Left ventricle myocardium inferior (tissue), 1 donor: ENCODE measurements at places on chromosomes 5 and 9. TPM values are rescaled to one million over a fixed set of nuclear protein-coding genes. Genes with fewer than 3 reads are reported as not detected.

LTC4S gene
- 10.9 TPM for total RNA-seq

PKD2L2 gene
- total RNA-seq: 0.16 TPM

OR2V2 gene
- not detected for total RNA-seq

TPPP gene
- total RNA-seq: 21.6 TPM

C9orf50 gene
- total RNA-seq: not detected

RFESD gene
- 2.8 TPM for total RNA-seq

RABGAP1 gene
- 48.2 TPM for total RNA-seq

RGMB gene
- total RNA-seq: 13.0 TPM

SH3GL2 gene
- 7.3 TPM for total RNA-seq

BARHL1 gene
- not detected for total RNA-seq

IFNW1 gene
- total RNA-seq: not detected

SLCO6A1 gene
- total RNA-seq: not detected

- DNase-seq: no peak
Measured at GRCh38 chr5:119402555-119402954, 46.7 kb downstream of the TNFAIP8 start.

- no peak for DNase-seq
Measured at GRCh38 chr9:17481565-17481964, 97.3 kb upstream of the SH3GL2 start.

DNA sequence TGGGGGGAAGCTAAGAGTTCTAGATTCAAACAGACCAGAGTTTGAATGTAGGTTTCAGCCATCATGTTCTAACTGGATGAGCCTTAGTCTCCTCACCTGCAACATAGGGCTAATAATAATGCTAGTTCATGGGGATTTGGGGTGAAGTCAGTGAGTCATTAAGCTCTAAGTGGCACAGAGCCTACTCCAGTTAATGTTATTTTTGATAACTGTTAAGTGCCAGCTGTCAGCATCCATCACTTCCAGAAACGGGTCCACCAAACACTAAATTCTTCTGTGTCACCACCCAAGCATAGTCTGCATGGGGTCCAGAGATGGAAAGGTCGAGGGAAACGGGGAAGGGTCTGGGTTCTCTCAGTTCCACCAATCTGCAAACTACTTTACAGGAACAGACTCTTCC is 1.8 kb upstream of the TSC1 start:
- DNase-seq: no peak

DNA sequence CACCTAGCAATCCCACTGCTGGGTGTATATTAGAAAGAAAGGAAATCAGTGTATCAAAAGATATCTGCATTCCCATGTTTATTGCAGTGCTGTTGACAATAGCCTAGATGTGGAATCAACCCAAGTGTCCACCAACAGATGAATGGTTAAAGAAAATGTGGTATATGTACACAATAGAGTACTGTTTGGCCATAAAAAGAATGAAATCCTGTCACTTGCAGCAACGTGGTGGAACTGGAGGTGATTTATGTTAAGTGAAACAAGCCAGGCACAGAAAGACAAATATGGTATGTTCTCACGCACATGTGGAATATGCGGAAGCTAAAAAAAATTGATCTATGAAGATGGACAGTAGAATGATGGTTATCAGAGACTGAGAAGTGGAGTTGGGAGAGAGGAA is 221.6 kb upstream of the DAP start:
- DNase-seq: no peak

- DNase-seq: no peak
Measured at GRCh38 chr9:13467157-13467556, 187.7 kb upstream of the MPDZ start.

DNA sequence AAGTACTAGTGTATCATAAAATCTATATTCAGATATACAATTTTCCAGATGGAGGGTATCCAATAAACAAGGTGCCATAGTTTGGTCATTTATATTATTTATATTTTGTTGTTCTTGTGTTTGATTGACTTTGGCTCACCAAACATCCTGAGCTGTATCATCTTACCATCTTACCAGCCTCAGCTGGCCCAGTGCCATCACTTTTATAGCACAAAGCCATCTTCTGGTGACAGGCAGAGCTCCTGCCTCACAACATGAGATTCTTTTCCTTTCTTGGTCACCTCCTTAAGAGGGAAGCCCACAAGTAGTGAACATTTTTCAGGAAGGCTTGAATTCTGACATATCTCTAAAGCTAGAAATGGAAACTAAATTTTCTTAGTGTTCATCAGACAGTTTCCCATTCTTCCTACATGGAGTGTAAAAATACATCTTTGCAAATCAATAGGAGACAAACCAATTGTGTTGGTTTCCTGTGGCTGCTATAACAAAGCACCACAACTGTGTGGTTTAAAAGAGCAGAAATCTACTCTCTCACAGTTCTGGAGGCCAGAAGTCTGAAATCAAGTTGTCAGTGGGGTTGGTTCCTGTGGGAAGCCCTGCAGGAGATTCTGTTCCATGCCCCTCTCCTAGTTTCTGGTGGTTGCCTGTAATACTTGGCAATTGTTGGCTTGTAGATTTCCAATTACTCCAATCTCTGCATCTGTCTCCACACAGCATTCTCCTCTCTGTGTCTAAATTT is 341.8 kb downstream of the MAN2A1 start:
- DNase-seq: no peak

GRCh38 chr5:132498152-132498551 is 7.6 kb upstream of the IRF1 start:
- peak; percentile 24 for DNase-seq

DNA sequence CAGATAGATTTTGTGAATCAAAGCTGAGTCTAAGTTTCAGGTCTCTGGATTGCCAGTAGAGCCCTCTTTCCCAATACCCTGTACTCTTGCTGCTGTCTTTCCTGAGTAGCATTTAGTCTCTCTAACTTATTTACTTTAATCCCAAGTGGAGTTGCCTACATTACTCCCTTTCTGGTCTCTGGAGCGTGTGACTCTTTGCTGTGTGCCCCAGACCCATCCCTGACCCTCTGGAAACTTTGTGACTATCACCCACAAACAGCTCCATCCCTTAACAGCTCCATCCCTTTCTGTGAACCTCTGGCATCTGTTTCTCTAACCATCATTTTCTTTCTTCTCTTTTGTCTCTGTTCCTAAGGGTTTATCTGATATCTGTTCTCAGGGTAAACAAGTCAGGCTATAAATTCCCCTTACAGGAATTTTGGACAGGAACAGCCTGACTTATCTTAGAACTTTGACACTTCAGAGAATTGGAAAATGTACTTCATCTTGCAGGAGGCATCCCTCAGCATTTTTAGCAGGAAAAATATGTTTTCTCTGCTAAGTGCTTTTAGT is 1167.1 kb upstream of the SEMA6A start:
- DNase-seq: no peak

GRCh38 chr9:113616621-113617496 is 153.3 kb downstream of the RGS3 start:
- no peak for DNase-seq

- DNase-seq: no peak
Measured at GRCh38 chr9:97749928-97750327, 52.8 kb upstream of the XPA start.

DNA sequence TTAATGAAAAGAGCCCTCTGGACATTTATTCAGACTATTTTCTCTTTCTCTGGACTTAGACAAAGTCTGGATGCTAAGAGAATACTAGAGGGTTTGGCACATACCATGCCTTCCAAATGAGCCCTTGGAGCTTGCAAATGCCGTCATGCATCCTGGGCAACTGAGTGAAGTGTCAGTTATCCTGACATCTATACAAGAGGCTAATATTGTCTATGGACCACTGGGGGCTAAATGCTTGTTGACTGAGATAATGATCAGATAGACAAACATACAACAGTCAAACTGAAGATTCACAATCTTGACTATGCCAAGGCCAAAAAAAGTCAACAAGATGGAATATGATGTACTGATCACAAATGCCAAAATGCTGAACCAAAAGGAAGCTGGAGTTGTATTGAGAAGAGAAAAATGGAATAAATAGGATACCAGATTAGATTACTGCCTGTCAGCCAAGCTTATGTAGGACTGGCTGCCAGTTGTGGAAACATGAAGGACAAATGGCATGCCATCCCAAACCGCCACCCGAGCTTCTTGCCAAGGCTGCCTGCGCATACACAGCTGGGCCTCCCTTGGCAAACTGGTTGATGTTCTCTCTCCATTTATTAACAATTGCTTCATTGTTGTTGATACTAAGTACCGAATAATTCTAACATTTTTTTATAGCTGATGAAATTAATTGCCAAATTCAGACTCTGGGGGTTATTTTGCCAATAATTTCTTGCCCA is 240.1 kb upstream of the GRAMD2B start:
- peak; percentile 20 for DNase-seq

GRCh38 chr9:21615446-21615845 is 133.3 kb upstream of the IFNE start:
- DNase-seq: no peak

DNA sequence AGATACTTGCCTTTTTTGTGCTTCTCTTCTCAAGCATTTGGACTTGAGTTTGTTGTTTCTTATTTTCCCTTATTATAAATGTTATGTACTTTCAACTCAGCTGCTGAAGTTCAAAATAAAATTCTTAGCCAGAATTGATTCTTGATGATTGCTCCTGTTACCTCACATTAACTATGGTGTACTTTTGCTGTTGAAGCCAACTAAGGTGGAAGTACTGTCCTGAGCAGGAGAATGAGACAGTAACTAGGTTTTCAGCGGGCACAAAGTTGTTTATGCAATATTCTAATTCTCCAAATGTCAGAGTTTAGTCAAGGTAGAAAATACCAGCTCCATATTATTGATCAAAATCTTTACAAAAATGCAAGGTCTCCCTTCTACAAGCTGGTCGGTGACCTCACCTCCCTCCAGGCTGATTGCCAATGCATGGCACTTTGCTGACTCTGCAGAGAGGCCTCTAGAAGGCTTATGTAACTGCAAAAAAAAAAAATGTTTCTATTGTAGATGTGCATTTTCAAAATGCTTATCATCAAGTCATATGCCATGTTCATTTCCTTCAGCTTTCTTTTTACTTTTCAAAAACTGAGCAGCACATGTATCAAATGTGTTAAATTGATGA is 1783.5 kb upstream of the WWC1 start:
- DNase-seq: no peak

DNA sequence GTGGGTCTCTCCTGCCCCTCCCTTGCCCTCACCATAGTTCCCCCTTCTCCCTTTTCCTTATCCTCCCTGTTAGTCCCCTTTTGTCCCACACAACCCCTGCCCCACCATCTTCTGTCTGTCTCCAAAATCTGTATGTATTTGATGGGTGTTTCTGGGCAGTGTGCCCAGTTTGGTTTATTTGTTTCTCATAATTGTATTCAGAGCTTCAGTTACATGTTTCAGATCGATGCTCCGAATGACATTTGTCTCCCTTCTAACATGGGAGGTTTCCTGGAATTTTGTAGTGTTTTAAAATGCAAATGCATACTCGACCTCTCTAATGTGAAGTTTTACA is 22.2 kb downstream of the FBXL7 start:
- DNase-seq: no peak

DNA sequence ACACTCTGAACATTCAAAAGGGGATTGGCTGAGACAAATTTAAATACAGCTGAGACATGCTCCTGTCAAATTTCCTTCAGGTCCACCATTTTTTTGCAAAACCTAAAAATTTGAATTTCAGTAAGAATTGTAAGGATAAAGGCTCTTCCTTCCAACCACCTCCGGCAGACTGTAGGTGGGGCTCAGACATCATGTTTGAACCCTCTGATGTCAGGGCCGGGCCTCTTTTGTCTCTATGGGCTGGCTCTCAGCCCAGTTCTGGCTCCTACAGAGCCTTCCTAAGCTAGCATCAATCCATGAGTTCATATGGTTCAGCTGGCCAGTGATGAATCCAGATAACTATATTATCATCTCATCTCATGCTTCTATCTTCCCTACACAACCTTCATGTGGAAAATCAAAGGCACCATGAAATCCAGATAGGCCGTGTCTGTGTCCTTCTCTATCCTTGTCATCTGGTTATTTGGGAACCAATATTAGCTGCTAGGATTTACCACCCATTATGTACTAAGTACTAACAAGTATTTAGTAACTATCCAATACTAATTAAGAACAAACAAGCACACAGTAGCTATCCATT is 44.2 kb downstream of the NIPSNAP3B start:
- DNase-seq: no peak

- DNase-seq: no peak
Measured at GRCh38 chr5:65625743-65626142, 916 bp downstream of the SHLD3 start.

DNA sequence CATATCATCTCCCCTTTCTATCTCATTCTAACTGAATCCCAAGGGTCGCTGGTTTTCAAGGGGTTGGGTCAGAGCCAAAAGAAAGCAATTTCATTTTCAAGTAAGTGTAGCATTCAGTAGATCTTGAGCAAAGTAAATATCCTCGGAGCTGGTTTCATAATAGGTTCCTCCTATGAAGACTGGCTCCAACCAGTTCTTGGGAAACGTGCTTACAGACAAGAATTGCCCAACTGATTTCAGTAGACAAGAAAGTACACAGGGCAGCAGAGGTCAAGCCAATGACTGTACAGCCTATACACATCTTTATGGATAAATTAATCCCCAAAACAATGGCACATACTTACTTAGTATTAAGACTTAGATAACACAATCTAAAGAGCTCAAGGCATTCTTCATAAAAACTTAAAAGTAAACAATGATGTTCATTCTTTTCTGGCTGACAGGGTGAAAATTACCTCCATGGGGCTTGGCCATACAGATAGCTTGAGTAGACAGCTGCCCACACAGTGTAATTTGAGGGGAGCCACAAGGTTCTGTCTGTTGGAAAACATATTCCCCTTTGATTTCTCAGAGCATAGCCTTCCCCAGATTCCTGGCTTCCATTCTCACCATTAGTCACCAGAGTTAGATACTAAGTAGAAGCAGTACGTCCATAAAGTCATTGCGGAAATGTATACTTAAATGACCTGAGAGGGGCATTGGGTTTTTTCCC is 163.9 kb downstream of the ARRDC3 start:
- no peak for DNase-seq

GRCh38 chr9:131622523-131622922 is 77.2 kb downstream of the PRRT1B start:
- no peak for DNase-seq

- DNase-seq: no peak
Measured at GRCh38 chr5:177142098-177142611, 8.6 kb downstream of the NSD1 start.

- DNase-seq: no peak
Measured at GRCh38 chr9:91359083-91359482, 2.6 kb downstream of the AUH start.

DNA sequence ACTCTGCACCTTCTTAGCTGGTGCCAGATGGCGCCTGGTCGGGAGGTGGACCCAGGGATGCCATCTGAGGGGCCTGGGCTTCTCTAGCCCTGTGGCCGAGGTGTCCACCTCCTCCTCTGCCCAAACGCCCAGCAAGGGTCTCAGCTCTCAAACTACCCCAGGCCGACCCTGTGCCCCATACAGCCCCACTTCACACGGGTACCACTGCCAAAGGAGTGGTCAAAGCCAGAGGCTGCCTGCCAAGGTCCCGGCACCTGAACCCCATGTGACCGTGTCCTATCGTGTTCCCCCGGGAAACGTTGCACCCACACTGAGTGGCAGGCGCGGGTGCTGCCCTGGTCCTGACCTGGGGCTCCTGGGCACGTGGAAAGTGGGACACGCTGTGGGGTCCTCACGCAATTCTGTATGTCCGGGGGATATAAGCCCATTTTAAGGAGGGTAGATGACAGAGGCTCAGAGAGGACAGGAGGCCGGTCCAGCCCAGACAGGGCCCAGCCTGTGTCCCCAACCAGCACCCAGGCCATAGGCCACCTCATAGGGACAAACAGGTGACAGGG is 1.9 kb downstream of the ENTPD8 start:
- no peak for DNase-seq
